ENCODE measurements at places on chromosomes 4 and X. TPM values are rescaled to one million over a fixed set of nuclear protein-coding genes. Genes with fewer than 3 reads are reported as not detected.

- no peak for DNase-seq
Observed at GRCh38 chr4:47215759-47216158, 184.4 kb downstream of the GABRB1 start.

CT45A5 gene
- not detected for total RNA-seq

IRS4 gene
- 1.7 TPM for total RNA-seq

GSX2 gene
- not detected for total RNA-seq

DNA sequence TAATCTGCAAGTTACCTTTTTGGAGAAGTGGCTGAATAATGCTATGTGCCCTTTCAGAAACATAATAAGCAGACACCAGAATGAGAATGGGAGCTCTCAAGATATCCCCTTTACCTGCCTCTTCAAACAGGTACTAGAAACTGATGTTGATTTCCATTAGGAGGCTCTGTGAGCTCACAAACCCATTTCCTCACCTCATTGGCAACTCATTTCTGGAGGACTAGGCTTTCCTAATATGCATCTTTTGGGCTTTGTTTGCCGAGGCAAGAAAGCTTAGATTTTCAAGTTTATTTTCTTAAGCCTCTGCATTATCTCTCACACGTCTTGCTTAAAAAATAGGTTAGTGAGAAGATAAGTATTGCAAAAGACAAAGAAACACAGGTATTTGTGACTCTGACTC lies 313.1 kb upstream of the IRS4 start:
- DNase-seq: no peak

CNGA1 gene
- total RNA-seq: 1.7 TPM

SUPT20HL2 gene
- total RNA-seq: not detected

DNA sequence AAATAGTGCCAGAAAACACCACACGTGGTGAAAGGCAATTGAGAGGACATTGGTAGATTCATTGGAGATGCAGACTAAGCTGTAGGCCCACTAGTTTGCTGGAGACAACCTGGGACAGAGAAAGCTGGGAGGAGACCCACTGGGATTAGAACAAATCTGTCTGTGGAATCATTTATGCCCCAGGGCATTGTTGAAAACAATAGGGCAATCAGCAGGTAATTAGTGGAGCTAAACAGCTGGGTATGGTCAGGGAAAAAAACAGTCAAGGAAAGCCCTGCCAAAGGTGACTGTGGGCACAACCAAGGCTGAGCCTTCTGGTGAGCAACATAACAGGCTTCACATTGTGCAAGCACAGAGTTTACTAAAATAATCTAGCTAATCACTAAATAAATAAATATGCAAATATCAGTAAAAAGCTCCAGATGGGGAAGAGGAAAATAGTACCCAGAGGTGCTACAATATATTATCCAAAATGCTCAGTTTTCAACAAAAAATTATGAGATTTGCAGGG lies 9.0 kb downstream of the TCEAL3 start:
- DNase-seq: no peak

MAD2L1 gene
- total RNA-seq: 3.0 TPM

EVC gene
- total RNA-seq: 54.1 TPM

MAGEB10 gene
- not detected for total RNA-seq

MAGEA2B gene
- total RNA-seq: not detected

TMEM184C gene
- 18.3 TPM for total RNA-seq

TMEM271 gene
- 0.40 TPM for total RNA-seq

- peak; percentile 78 for DNase-seq
Observed at GRCh38 chr4:2795893-2796848, 3.3 kb downstream of the SH3BP2 start.

GRCh38 chrX:20547611-20548051 lies 280.9 kb upstream of the RPS6KA3 start:
- no peak for DNase-seq

- DNase-seq: no peak
Observed at GRCh38 chr4:5224340-5224739, 173.1 kb downstream of the STK32B start.

TRIML2 gene
- total RNA-seq: not detected

IL2RG gene
- 2.6 TPM for total RNA-seq

GRCh38 chr4:1775731-1776500 lies 17.2 kb upstream of the FGFR3 start:
- DNase-seq: no peak

FRMD7 gene
- total RNA-seq: 0.34 TPM

GRCh38 chrX:151680805-151681204 lies 14.5 kb upstream of the PRRG3 start:
- DNase-seq: no peak

MAPK10 gene
- total RNA-seq: 16.8 TPM

F8A3 gene
- total RNA-seq: 14.6 TPM

DNA sequence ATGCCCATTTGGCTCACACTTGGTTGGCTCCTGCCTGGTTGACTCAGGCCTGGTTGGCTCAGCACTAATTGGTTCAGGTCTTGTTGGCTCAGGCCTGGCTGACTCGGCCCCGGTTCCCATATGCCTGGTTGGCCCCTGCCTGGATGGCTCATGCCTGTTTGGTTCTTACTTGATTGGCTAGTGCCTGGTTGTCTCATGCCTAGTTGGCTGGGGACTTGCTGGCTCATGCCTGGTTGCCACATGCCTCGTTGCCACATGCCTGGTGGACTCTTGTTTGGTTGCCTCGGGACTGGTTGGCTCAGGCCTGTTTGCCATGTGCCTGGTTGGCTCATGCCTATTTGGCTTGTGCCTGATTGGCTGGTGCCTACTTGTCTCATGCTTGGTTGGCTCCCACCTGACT lies 103.7 kb downstream of the APOOL start:
- no peak for DNase-seq

TCP11X2 gene
- total RNA-seq: not detected

COQ2 gene
- total RNA-seq: 8.0 TPM

DNA sequence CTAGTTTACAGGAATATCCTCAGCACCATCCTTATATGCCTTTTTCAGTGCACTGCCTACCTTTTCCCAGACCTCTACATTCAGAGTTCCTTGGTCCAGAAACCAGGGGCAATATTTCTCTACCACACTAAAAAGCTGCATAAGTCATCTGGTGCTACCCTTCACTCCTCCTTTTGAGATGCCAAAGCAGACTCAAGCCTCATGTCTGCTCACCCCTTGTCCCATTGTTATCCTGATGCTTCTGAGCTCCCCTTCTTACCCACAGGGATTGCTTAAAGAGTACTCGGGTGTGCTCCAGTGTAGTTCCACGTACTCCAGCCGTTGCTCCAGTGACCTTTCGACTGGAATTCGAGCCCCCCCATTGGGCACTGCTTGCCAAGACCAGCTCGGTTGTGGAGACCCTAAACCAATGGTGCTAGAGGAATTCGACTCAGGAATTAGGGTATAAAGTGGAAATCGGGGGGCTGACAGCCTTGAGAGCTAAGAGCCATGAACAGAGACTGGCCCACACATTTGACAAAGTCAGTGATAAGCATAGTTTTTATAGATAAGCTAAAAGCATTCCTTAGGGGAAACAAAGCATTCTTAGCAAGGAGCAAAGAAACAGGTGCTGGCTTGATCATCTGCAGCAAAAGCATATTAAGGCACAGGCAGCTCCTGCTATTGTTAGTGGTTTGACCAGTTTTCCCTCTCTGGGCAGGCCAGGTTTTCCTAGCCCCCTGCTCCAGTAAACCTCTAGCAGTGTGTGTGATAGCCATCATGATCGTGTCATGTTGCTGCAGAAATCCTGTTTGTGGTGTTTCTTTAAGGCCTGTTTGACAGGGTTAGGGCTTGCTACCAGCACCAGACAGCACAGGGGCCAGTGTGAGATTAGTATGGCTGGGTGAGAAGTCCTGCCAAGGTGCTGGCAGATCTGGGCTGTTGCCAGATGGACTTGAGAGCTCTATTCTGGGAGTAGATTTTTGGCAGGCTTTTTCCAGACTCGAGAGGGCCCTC lies 57.5 kb upstream of the WDR1 start:
- no peak for DNase-seq

GRCh38 chrX:135383249-135383648 lies 38.5 kb upstream of the SMIM10L2A start:
- DNase-seq: no peak

- DNase-seq: no peak
Observed at GRCh38 chr4:98864560-98864959, 64.4 kb downstream of the EIF4E start.

DNA sequence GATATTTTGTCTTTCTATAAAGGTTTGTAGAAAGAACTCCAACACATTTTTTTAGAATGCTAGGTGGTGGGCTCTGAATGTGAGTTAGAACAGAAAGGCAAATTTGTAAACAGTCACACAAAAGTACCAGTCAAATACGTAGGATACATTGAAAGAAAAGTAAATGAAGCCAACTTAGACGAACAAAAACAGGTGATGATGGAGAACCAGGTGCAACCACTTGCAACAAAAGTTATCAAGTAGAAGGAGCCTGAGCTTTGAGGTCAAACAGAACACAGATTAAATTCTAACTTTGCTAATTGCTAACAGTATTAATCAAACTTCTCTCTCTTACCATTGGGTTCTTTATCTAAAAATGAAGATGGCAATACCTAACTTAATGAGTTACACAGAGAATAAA lies 62.7 kb upstream of the DAPP1 start:
- DNase-seq: no peak

DNA sequence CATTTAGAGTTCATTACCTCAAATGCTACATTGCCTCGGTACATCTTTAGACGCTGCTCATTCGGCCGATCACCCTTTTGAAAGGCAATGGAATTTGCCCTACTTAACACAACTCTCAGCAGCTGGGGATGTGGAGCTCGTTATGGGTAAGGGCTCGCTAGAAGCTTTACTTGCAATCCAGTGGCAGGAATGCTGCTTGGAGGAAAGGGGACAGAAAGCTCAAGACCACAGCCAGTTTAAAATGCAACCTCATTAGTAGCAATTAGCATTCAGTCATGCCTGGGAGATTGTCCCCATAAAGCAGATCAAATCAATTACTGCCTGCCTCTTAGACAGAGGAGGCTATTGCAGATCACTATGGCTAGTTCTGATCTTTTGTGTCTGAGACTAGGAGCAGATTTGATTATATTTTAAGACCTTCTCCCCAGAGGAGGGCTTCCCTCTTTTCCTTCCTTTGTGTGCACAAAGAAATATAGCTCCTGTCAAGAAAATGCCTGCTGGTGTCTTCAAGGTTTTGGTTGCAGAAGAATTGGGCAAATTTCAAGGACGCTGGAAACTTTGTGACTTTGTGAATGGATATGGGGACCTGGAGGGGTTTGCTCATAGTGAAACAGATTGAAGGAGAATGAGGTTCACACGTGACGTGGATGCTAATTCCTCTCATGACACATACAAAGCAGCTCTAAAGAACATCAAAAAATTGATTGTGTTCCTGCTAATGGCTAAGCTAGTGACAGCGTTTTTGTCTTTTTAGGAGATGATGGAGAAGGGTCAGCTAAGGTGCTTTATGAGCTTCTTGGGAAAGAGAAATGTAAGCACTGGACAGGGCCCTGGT lies 237.5 kb upstream of the GLRA2 start:
- DNase-seq: no peak

- no peak for DNase-seq
Observed at GRCh38 chr4:155818639-155819038, 47.4 kb downstream of the ASIC5 start.

DNA sequence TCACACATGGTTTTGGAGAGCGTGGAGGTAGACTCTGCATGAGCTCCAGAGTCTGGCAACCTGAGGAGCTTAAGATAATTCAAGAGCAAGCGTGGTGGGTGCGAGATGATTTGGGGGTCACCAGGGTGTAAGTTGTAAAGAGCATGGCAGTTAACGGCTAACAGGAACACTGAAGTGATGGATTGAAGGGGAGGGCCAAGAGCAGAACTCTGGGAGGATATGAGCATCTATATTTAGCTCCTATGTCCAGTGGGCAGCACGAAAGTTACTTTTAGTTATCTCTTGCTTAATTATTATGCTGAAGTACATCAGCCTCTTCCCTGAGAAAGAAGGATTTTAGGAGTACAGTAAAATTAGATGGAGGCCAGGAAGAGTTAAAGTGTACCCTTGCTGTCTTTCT lies 231.9 kb upstream of the HAND2 start:
- DNase-seq: no peak

GPR50 gene
- total RNA-seq: not detected

ZMAT1 gene
- 3.5 TPM for total RNA-seq

GRCh38 chr4:84499624-84499982 lies 511 bp upstream of the NKX6-1 start:
- no peak for DNase-seq

- no peak for DNase-seq
Observed at GRCh38 chrX:152876931-152877840, 20.7 kb upstream of the ZNF185 start.

DNA sequence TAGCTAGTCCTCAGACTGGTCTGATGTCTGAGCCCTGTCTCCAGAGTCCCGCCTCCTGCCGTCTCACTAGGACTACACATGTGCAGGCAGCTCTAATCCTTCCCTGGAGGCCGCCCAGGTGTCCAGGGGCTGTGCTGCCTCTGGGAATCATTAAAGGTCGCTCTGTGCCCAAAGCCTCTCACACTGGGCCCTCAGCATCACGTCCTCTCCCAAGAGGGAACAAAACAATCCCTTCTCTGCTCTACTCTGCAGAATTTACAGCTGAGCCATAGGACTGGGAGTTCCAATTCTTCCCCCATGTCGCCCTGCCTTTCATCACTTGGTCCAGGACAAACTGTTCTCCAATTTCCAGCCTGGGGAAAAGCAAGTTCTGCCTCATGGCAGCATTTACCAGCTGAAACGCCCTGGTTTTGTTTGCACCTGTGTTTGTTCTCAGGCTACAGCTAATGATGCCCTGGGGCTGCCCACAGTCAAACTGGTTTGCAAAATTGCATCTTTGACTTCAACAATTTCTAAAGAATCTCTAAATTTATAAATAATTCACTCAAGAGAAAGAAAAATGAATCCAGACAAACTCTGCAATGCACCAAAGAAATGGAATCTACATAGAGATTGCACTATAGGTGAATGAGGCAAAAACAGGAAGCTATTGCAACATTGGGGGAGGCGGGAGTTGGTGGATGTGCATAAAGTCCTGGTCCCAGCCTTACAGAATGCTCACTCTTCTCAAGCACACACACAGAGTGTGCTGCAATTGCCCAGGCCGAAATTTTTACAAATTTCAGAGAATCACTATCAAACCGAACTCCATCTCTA lies 7.2 kb upstream of the MRFAP1 start:
- no peak for DNase-seq

PPP2R2C gene
- 60.5 TPM for total RNA-seq

DNA sequence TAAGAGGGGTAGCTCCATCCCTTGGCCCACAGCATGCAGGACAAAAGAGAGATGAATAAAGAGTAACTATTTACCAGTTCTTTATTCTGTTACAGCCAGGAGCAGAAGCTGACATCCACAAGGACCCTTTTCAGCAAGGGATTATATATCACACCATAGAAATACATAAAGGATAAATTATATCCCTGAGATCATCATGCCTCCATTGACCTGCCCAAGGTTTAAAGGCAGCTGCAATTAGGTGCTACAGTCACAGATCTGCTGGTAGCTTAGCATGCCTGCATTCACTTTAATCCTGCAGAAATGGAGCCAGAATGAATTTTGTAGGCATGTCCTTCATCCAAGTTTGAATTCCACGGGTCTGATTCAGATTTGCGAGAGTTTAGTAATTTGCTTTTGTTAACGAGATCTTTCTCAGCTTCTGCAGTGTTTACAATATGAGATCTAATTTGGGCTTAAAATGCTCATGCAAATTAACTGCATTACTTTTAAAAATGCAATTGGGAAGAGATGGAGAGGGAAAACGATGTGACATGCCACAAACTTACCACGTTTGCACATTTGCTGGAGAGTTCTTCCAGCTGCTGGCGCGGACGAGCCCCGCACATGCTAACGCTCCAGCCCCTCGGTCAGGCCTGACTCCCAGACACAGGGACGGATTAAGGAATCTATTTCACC lies 327.0 kb upstream of the NOCT start:
- DNase-seq: no peak

TMEM156 gene
- total RNA-seq: not detected

DMD gene
- 36.1 TPM for total RNA-seq
